ENCODE measurements at places on chromosomes 11 and 22. TPM values are rescaled to one million over a fixed set of nuclear protein-coding genes. Genes with fewer than 3 reads are reported as not detected.
A peak's percentile ranks its signal among the peaks of the same experiment; 100 is the strongest.

The OR4A16 gene
- not detected for total RNA-seq

DNA sequence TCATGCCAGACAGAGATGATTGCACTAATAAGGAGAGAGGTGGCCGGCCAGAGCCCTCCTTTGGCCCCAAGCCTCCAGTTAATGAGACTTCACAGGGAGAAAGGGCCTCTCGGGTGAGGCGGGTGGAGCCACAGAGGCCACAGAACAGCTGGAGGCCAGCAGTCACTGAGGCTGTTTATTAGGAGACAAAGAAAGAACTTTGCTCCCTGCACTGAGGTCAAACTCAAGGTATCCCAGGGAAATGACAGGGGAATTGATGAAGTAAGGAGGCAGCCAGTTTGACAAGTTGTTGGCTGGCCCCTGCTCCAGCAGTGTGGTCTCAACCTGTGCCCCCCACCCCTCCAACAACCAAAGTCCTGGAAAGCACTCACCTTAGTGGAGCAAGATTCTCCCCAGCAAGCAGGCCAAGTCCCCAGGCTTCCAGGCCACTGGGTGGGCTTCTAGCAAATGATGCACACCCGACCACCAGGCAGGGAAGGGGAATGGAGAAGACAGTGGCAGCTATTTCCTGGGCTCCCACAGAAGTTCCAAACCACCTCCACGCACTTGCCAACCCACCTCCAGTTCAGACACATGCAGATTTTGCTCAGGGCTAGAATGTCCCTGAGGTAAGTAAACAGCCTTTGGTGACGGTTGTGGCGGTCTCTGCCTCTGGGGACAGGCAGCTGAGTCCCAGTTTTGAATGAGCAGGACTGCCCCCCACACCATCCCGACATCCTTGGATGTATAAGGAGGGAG, 53.2 kb downstream of the RPUSD4 start:
- no peak for DNase-seq

The FUT4 gene
- 6.4 TPM for total RNA-seq

DNA sequence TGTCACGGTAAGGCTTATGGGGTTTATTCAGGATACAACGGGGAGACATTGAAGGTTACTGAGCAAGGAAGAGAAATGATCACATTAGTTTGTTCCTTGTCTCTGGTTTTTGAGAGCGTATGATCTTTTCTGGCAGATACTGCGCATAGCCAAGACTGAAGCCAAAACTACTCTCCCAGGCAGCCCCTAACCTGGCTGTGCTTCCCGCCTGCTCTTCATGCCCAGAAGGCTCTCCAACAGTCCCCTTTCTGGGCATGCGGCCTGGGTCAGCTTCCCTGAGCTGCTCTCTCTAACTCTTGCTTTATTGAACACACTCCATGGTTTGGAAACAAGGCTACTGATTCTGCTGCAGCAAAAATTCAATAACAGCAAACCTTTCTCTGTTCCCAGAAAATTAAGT, 306.6 kb downstream of the BUD13 start:
- no peak for DNase-seq

The OR5AS1 gene
- not detected for total RNA-seq

DNA sequence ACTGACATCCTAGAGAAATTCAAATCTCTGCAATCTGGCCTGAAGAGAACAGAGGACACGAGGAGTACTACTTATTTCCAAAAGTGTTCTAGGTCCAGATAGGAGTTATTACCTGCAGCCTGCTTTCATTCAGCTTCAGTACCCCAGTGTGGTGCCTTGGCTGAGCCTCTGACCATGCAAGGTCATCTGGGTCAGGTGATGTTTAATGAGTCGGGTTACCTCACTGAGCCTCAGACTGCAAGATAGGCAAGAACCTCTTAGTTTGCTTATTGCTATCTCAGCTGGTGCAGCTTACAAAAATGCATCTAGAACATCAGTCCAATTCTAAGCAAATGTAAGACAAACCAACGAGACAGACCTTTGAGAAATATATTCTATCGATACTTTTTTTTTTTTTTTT, 9.5 kb upstream of the NF2 start:
- DNase-seq, result no peak

DNA sequence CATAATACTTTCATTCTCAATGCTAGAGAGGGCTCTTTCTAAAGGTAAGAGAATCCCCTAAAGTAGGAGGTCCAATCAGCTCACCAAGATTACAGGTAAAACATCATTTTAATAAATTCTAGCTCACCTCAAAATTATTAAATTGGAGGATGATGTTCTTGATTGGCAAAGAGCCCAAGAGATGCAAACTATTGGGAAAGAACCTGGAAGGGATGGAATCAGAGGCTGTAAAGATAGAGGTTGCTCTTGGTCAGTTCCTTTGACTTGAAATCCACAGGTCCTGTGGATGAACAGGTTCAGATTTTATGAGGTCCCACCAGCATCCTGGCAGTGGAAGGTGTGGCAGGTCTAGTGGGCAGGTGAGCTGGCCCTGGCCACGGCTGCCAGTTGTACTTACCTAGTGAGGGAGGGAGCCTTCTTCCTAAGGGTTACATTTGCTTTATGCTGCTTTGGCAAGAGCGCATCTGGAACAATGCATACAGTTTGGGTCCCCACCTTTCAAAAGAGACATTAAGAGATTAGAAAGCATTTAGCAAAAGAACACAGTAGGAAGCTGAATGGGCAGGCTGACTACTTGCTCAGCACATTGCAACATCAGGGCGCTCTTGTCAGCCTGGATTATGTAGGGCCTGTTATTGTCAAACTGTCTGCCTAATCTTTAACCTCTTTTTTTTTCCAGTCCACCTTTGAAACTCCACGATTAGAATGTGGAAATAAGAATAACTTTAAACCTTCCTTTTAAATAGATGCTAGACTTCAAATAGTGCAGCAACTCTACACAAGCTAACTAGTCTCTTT, 97.0 kb downstream of the RDX start:
- DNase-seq, result no peak

The GAL3ST3 gene
- 1.4 TPM for total RNA-seq

DNA sequence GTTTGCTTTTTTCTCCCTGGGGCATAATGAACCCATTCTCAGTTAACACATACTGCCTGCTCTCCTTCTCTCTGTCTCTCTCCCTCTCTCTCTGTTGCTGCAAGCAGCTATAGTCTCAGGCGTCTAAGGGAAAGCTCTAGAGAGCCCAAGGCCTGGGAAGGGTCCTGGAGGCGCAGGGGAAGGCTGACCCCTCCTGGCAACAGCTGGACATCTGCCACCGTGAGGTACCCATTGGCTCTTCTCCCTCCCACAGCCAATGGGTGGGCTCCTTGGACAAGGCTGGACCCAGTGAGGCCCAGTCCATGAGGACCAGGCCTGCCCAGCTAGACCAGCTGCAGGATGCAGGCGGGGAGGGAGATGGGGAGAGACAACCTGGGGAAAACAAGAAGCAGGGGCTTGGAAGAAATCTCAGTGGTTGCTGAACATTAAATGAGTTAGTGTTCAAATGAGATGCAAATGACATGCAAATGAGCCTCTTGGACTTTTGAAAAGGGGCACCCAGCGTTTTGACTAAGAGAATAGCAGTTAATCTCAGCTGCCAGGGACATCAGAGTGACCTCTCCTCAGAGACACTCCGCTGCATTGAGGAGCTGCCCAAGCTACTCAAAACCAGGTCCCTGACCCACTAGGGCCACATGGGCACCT, 349.7 kb downstream of the BUD13 start:
- DNase-seq, result peak; percentile 33

The FOLR3 gene
- total RNA-seq, result not detected

- no peak for DNase-seq
Observed at GRCh38 chr11:92167571-92167970, 57.0 kb upstream of the FAT3 start.

- no peak for DNase-seq
Observed at GRCh38 chr22:45125188-45125587, 38.5 kb upstream of the NUP50 start.

GRCh38 chr11:89361734-89362133, 129.4 kb downstream of the NOX4 start:
- no peak for DNase-seq

The SMIM35 gene
- not detected for total RNA-seq
